ENCODE measurements at places on chromosomes 4 and X.

DNA sequence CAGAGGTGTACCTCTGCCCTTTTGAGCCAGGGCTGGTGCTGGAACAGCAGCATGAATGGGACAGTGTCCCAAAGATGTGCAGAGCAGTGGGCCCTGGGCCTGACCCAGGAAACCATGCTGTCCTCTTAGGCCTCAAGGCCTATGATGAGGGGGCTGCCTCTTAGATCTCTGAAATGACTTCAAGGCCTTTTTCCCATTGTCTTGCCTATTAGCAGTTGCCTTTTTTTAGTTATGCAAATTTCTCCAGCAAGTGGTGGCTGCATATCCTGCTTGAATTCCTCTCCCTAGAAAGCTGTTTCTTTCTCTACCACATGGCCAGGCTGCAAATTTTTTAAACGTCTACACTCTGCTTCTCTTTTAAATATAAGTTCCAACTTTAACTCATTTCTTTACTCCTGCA lies 160.3 kb downstream of the CFAP299 start:
- H3K27ac ChIP-seq = no peak overlapping the region
- H3K27me3 ChIP-seq = no peaks in the 10 kb centered on the region
- no peak for DNase-seq
- H3K4me3 ChIP-seq = no peak overlapping the region

GRCh38 chr4:57905965-57906364 lies 795.8 kb upstream of the IGFBP7 start:
- no peak overlapping the region for H3K4me3 ChIP-seq
- DNase-seq = no peak
- no peak overlapping the region for H3K27ac ChIP-seq
- H3K36me3 ChIP-seq = no peaks in the 10 kb centered on the region
- H3K4me1 ChIP-seq = no peaks in the 10 kb centered on the region

DNA sequence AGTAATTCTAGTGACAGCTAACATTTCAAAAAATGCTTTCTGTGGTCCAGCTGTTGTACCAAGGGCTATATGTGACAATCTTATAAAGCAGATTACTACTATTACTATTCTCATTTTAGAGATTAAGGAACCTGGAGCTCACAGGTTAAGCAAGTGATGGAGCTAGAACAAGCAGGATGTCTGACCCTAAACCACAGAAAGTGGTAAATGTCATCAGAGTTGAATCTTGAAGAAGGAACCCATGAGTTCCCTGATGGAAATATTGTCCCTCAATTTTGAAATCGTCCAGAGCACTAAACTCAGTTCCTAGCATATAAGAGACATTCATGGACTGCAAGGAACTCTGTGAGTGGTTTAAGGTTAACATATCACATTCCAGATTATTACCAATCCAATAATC lies 214.0 kb downstream of the APBB2 start:
- no peak overlapping the region for H3K4me3 ChIP-seq
- no peak for DNase-seq
- H3K4me1 ChIP-seq = no peaks in the 10 kb centered on the region
- peaks cover 12% of the 10 kb centered on the region for H3K27me3 ChIP-seq
- no peak overlapping the region for H3K27ac ChIP-seq

- H3K27ac ChIP-seq = no peak overlapping the region
- no peaks in the 10 kb centered on the region for H3K4me1 ChIP-seq
- no peak for DNase-seq
- no peaks in the 10 kb centered on the region for H3K36me3 ChIP-seq
Observed at GRCh38 chr4:14743601-14744000, 258.7 kb upstream of the CPEB2 start.

DNA sequence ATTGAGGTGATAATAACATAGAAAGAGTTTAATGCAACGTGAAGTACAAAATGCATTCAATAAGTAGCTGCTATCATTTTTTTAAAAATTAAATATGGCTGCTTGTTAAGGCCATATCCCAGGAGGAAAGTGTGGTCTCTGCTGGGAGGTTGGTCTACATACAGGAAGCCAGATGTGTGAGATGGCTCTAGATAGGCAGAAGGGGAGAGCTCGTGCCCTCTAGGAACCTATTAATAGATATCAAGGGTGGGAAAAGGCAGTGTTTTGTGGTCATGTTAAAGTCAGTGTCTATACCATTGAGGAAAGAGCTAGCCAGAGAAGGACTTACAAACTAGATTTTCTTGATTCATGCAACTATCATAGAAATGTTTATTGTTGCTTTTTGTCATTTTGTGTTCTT lies 140.5 kb downstream of the KLHL8 start:
- no peak overlapping the region for H3K4me3 ChIP-seq
- H3K27me3 ChIP-seq = no peaks in the 10 kb centered on the region

DNA sequence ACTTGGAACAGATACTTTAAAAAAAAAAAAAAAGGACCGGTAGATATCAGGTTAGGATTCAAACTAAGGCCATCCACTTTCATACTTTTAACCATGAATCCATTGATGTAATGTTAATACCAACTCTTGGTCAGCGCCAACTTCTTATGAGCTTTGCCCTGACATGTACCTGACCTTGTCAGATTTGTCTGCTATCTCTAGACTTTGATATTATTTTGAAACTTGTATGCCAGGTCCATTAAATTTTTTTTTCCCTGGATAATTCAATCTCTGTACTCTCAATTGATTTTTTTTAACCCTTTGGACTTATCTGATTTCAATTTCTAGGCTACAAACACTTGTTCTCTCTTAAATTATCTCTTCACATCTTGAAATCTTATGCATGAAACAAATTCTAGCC lies 27.2 kb upstream of the UGT2B7 start:
- no peak overlapping the region for H3K27ac ChIP-seq
- DNase-seq = no peak
- no peaks in the 10 kb centered on the region for H3K27me3 ChIP-seq
- H3K4me3 ChIP-seq = no peak overlapping the region
- H3K4me1 ChIP-seq = no peaks in the 10 kb centered on the region

- H3K27ac ChIP-seq = peak overlapping the region; percentile 92
- H3K27me3 ChIP-seq = no peaks in the 10 kb centered on the region
- H3K36me3 ChIP-seq = no peaks in the 10 kb centered on the region
- DNase-seq = peak; percentile 11
Observed at GRCh38 chrX:9285342-9285771, 179.5 kb upstream of the TBL1X start.

DNA sequence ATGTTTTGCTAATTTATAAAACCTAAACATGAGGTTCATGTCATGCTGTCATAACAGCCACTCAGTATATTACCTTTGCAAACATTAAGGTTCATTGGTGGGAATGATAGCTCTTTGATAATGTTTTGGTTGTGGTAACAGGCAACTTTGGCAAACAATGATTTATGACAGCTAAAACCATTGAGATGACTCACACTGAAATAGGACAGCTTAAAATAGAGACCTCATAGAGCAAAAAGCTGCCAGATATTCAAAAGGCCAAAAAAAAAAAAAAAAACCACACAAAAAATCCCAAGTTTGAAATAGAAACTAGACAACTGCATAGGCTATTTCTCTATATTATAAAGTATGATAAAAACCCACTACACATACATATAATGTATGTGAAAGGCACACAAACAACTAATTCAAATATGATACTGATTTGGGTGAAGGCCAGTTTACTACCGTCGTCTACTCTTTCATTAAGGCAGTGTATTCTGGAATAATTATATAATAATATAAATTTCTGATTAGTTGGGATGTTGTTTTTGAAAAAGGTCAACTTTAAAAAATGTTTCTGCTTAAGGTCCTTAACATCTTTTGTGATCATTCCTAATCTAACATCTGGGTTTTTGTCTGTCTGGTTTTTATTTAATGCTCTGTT lies 646.0 kb upstream of the PITX2 start:
- no peaks in the 10 kb centered on the region for H3K27me3 ChIP-seq
- no peak for DNase-seq
- peaks cover 2% of the 10 kb centered on the region for H3K4me1 ChIP-seq
- H3K36me3 ChIP-seq = no peaks in the 10 kb centered on the region
- no peak overlapping the region for H3K27ac ChIP-seq

- H3K27me3 ChIP-seq = peaks cover 4% of the 10 kb centered on the region
- no peaks in the 10 kb centered on the region for H3K36me3 ChIP-seq
- DNase-seq = no peak
- no peak overlapping the region for H3K4me3 ChIP-seq
- no peak overlapping the region for H3K27ac ChIP-seq
Observed at GRCh38 chr4:10342866-10343265, 114.4 kb downstream of the ZNF518B start.

DNA sequence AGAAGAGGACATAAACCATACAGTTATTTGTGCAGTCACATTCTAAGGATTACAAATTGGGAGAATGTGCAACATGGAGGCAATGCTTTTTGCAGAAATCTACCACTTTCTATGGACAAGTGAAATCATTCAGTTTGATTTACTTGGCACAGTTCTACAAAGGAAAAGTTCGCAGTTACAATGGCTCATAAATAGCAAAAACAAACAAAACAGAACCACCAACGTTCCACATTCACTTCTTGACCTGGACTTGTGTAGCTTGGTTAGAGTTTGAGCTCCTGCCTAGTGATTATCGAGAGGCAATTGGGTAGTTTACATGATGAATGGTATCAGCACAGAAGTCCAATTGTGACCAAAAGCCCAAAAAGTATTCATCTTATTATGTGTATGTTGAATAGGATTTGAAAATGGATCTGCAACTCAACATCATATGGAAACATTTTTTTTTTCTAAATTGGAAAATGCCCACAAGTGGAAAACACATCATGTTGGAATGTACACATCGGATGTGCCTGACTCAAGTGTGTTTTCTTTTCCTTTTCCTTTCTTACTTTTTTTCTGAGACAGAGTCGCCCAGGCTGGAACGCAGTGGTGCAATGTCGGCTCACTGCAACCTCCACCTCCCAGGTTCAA lies 123.8 kb downstream of the LUZP4 start:
- no peaks in the 10 kb centered on the region for H3K36me3 ChIP-seq
- no peak overlapping the region for H3K4me3 ChIP-seq
- no peaks in the 10 kb centered on the region for H3K4me1 ChIP-seq
- H3K27ac ChIP-seq = no peak overlapping the region

GRCh38 chr4:81736324-81736723 lies 264.6 kb upstream of the RASGEF1B start:
- no peak overlapping the region for H3K27ac ChIP-seq
- DNase-seq = no peak
- H3K4me3 ChIP-seq = no peak overlapping the region
- H3K36me3 ChIP-seq = no peaks in the 10 kb centered on the region
- H3K27me3 ChIP-seq = peaks cover 6% of the 10 kb centered on the region

- no peak overlapping the region for H3K4me3 ChIP-seq
- peaks cover 18% of the 10 kb centered on the region for H3K4me1 ChIP-seq
- H3K27me3 ChIP-seq = peaks cover 1% of the 10 kb centered on the region
- H3K36me3 ChIP-seq = peaks cover 5% of the 10 kb centered on the region
- H3K27ac ChIP-seq = peak overlapping the region; percentile 76
- DNase-seq = no peak
Observed at GRCh38 chrX:100931925-100932285, 3.2 kb upstream of the XKRX start.

DNA sequence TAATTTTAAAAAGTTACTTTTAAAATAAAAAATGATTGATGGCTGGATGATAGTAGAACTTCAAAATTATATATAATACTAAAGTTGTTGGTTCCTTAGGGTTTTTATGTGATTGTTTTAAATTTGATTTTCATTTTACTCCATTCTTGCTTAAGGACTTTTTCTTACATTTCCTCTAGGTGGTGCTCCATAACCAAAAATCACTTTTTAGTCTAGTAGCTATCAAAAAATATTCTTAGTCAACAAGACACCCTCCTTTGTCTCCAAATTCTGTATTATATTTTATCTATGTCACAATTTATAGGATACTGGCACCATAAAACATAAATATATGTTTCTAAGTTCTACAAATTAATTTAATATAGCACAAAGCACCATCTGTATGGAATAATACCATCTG lies 67.2 kb upstream of the BRWD3 start:
- no peaks in the 10 kb centered on the region for H3K27me3 ChIP-seq
- H3K36me3 ChIP-seq = no peaks in the 10 kb centered on the region
- no peak overlapping the region for H3K4me3 ChIP-seq
- H3K27ac ChIP-seq = no peak overlapping the region
- DNase-seq = no peak
- H3K4me1 ChIP-seq = no peaks in the 10 kb centered on the region

DNA sequence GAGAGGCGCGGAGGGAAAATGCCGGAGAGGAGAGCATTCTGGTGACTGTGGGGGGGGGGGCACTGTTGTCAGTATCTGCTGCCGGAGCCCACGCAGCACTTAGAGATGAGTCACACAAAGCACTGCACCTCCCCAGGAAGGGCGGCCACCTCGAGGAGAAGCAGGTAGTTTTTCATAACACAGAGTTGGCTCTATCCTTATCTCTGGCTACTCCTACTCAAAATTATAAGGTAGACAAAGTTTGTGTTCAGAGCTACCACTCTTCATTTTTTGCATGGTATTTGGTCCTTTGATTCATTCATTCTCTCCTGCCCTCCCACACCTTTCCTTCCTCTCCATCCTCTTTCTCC lies 76.2 kb upstream of the SCOC start:
- H3K27me3 ChIP-seq = peaks cover 4% of the 10 kb centered on the region
- no peaks in the 10 kb centered on the region for H3K36me3 ChIP-seq
- H3K27ac ChIP-seq = no peak overlapping the region
- DNase-seq = no peak

- no peak overlapping the region for H3K4me3 ChIP-seq
- H3K27me3 ChIP-seq = no peaks in the 10 kb centered on the region
- no peak overlapping the region for H3K27ac ChIP-seq
- no peak for DNase-seq
Observed at GRCh38 chr4:114922592-114922933, 190.9 kb downstream of the NDST4 start.

DNA sequence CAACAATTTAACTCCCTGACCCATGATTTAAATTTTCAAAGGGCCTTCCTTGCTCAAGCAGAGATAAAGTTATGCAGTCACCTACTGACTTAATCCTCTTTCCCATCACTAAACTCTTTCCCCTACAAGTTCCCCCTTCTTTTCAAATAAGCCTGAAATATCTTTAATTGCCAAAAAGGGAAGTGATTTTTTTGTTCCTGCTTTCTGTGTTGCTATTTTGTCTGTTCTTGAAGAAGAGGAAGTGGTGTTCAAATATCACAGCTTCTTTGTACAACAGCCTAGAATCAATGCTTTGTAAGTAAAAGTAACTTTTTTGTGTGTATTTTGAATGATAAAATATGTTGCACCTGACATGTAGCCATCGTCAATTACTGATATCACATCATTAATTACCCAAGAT lies 595.9 kb downstream of the CENPC start:
- no peaks in the 10 kb centered on the region for H3K4me1 ChIP-seq
- no peak overlapping the region for H3K27ac ChIP-seq
- H3K27me3 ChIP-seq = no peaks in the 10 kb centered on the region

GRCh38 chr4:104973708-104974107 lies 173.0 kb upstream of the TET2 start:
- peaks cover 2% of the 10 kb centered on the region for H3K27me3 ChIP-seq
- DNase-seq = no peak
- H3K4me1 ChIP-seq = peaks cover 27% of the 10 kb centered on the region
- H3K27ac ChIP-seq = no peak overlapping the region
- H3K36me3 ChIP-seq = no peaks in the 10 kb centered on the region
- H3K4me3 ChIP-seq = no peak overlapping the region

GRCh38 chr4:143095447-143095846 lies 89.3 kb upstream of the USP38 start:
- no peaks in the 10 kb centered on the region for H3K36me3 ChIP-seq
- no peak overlapping the region for H3K27ac ChIP-seq
- no peaks in the 10 kb centered on the region for H3K4me1 ChIP-seq
- DNase-seq = no peak
- no peak overlapping the region for H3K4me3 ChIP-seq
